ENCODE measurements at places on chromosomes 4 and X. TPM values are rescaled to one million over a fixed set of nuclear protein-coding genes. Genes with fewer than 3 reads are reported as not detected.

GRCh38 chr4:8394806-8395205, 45.7 kb downstream of the ACOX3 start:
- no peak for DNase-seq

DNA sequence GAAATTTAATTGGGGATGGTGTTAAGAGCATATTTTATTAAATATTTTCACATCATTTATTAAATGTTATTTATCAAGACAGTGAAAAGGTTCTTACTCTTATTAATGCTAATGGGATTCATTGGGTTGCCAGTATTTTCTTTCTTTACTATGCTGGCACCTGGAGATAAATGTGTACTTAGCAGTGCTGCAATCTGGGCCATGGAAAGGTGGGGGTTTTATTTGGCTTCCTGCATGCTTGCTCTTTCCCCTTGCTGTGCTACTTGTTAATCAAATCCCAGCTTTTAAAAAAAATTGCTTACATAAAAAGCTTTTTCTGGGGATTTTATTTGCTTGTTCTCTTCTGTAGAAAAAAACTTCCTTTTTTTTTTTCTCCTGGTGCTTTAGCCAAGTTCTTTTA, 48.3 kb downstream of the ZAR1 start:
- no peak for DNase-seq

GRCh38 chr4:143286701-143287571, 49.7 kb upstream of the GAB1 start:
- no peak for DNase-seq

Gene SCRG1
- not detected for total RNA-seq

- no peak for DNase-seq
Measured at GRCh38 chr4:161448550-161449180, 715.1 kb downstream of the FSTL5 start.

GRCh38 chrX:56113785-56114436, 118.2 kb upstream of the KLF8 start:
- DNase-seq: no peak

Gene ODAPH
- not detected for total RNA-seq

- no peak for DNase-seq
Measured at GRCh38 chr4:122873821-122874593, 47.4 kb downstream of the FGF2 start.

Gene DMRTC1
- total RNA-seq: not detected

GRCh38 chr4:165190591-165191347, 16.6 kb upstream of the KLHL2 start:
- no peak for DNase-seq

DNA sequence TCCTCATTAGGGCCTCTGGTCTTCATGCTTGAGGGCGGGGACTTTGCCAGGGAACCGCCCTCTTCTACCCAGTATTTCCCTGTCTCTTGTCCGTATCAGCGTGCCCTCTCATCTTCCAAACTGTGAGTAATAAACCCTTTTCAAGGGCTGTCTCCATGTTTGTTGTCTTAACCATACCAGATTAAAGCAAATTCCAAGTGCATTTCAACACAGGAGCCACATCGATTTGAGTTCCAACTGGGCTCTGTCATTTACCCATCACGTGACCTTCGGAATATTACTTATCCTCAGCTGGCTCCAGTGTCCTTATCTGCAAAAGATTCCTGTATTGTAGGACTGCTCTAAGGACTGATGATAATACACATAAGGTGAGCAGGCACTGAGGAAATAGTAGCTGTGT, 6.4 kb upstream of the PHEX start:
- no peak for DNase-seq

Gene SAGE1
- total RNA-seq: not detected

- no peak for DNase-seq
Measured at GRCh38 chrX:153521034-153521433, 3.6 kb downstream of the ATP2B3 start.

Gene PCYT1B
- not detected for total RNA-seq

- DNase-seq: no peak
Measured at GRCh38 chr4:27016551-27016950, 155.9 kb downstream of the STIM2 start.

Gene CTAG1B
- total RNA-seq: not detected

GRCh38 chr4:39255266-39255665, 72.9 kb downstream of the WDR19 start:
- peak; percentile 83 for DNase-seq
